ENCODE measurements at places on chromosomes 11 and 22.

DNA sequence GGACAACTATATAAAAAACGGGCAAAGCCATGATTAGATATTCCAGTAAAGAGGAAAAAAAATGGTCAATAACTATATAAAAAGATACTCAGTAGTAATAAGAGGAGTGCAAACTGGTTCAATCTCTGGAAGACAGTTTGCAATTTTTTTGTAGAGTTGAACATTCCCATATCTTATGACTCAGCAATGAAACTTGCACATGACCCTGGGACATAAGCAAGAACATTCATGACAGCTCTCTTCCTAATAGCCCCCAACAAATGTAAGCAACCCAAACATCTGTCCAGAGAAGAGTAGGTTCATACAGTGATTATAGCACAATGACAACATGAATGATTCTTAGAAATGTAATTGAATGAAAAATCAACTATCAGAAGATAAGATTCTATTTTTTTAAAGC, 21.8 kb upstream of the CSF2RB start:
- DNase-seq = no peak

- DNase-seq = peak; percentile 99
Observed at GRCh38 chr11:62645946-62646824, at the start of gene GANAB. GANAB (minus strand) TSS chr11:62646613; CDS start chr11:62646599, 14 bp downstream.

GRCh38 chr11:111524056-111524455, 9.5 kb downstream of the HOATZ start:
- DNase-seq = no peak

DNA sequence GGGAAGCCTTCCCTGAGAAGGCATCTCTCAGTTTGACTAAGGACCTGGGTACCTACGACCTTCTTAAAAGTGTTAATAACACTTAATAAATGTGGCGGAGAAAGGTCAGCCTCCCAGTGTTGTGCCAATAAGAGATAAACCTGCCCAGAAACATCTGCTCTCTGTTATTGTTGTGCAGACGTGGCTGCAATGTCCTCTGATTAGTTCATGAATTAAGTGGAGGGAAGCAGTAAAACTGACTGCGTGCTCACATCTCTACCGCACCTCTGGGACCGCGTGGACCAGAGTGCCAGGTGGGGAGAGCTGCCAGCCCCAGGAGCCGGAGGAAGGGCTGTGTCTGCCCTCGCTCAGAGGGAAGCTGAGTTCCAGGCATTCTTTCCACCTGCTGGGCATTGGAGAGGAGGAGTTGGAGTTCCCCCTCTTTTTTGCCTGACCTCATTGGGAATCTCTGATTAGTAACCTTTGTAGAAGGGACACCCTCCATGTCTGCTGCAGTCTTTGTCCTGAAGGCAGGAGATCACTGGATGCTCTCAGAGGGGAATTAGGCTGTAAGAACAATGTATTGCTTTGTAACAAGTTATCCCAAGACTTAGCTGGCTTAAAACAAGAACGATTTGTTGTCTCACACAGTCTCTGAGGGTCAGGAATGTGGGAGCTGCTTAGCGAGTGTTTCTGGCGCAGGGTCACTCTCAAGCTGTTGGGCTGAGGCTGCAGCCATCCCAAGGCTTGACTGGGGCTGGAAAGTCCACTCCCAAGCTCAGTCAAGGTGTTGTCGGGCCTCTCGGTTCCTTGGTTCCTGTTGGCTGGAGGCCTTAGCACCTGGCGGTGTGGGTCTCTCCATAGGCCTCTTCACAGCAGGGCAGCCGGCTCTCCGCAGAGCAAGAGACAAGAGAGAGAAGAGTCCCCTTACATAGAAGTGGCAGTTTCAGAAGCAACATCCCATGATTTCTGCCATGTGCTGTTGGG, 247.6 kb upstream of the TBCEL start:
- no peak for DNase-seq

DNA sequence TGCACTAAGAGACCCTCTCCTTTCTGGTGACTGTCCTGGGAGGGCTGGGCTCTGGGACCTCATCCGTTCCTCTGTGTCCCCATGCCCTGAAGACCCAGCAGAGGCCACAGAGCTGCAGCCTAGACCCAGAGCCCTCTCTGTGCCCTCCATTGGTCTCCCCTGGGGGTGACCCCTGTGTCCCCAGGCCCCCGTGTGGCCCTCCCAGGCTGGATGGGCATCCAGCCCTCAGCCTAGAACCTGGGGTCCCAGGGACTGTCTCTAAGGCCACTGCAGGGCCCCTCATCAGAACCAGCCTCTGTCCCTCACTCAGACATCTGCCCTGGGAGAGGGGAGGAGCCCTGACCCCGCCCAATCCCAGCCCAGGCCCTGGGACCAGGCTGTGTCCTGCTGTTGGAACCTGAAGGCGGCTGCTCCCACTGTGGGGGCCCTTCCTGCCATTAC, 5.7 kb downstream of the IGLL1 start:
- DNase-seq = no peak

- no peak for DNase-seq
Observed at GRCh38 chr11:26792941-26793340, 71.1 kb upstream of the SLC5A12 start.

All from stimulated activated CD4-positive, alpha-beta T cell treated with anti-CD3 and anti-CD28 coated beads, Interleukin-12 subunit alpha, Interleukin-12 subunit beta, amount 100 ng/mL, for 48 hours (primary cell).